Liver (tissue), 10 donors: ENCODE measurements at places on chromosomes 3 and 15.

GRCh38 chr15:76327191-76328105, 9.1 kb upstream of the ISL2 start:
- no peaks in the 10 kb centered on the region for H3K4me1 ChIP-seq
- no peak overlapping the region for H3K4me3 ChIP-seq
- H3K27ac ChIP-seq: no peak overlapping the region
- DNase-seq: no peak
- H3K36me3 ChIP-seq: no peaks in the 10 kb centered on the region
- no peaks in the 10 kb centered on the region for H3K27me3 ChIP-seq

DNA sequence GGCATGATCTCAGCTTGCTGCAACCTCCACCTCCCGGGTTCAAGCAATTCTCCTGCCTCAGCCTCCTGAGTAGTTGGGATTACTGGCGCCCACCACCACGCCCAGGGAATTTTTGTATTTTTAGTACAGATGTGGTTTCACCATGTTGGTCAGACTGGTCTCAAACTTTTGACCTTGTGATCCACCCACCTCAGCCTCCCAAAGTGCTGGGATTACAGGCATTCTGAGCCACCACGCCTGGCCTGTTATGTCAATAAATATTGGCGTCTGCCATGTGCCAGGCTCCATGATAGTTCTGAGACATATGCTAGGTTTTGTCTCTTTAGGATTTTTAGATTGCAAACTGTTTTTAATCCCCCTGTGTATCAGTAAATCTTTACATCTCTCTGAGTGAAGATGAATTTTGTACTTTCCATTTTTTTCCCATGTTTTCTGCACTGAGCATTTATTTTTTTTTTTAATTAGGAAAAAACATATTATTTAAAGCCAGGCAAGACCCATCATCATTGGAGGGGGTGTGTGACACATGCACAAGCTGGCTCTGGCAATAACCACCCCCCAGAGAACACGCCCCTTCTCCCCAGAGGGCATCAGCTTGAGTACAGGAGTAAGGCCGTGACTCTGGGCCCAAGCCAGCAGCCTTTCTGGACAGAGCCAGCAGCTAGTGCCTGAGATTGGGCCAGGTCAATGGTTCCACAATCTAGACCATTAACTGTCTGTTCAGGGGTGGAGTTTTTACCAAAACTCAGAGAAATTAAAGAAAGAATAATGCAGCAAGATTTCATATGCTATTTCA, 51.0 kb upstream of the ATP1B3 start:
- no peak for DNase-seq
- H3K27ac ChIP-seq: no peak overlapping the region
- H3K4me3 ChIP-seq: no peak overlapping the region
- no peaks in the 10 kb centered on the region for H3K4me1 ChIP-seq
- H3K36me3 ChIP-seq: no peaks in the 10 kb centered on the region

GRCh38 chr15:101431748-101432147, 57.8 kb downstream of the PCSK6 start:
- no peak for DNase-seq
- peaks cover 52% of the 10 kb centered on the region for H3K36me3 ChIP-seq
- no peak overlapping the region for H3K27ac ChIP-seq
- H3K27me3 ChIP-seq: no peaks in the 10 kb centered on the region
- H3K4me3 ChIP-seq: no peak overlapping the region

GRCh38 chr15:34147371-34148140, 45.7 kb downstream of the PGBD4 start:
- no peaks in the 10 kb centered on the region for H3K27me3 ChIP-seq
- peaks cover 6% of the 10 kb centered on the region for H3K36me3 ChIP-seq
- no peak for DNase-seq
- H3K4me3 ChIP-seq: no peak overlapping the region

- H3K36me3 ChIP-seq: no peaks in the 10 kb centered on the region
- peaks cover 30% of the 10 kb centered on the region for H3K4me1 ChIP-seq
- H3K27ac ChIP-seq: peak overlapping the region; percentile 83
- no peak for DNase-seq
These were observed 40.9 kb upstream of the SMAD3 start for GRCh38 chr15:67024314-67024997.
